ENCODE measurements at places on chromosomes 5 and 9.

DNA sequence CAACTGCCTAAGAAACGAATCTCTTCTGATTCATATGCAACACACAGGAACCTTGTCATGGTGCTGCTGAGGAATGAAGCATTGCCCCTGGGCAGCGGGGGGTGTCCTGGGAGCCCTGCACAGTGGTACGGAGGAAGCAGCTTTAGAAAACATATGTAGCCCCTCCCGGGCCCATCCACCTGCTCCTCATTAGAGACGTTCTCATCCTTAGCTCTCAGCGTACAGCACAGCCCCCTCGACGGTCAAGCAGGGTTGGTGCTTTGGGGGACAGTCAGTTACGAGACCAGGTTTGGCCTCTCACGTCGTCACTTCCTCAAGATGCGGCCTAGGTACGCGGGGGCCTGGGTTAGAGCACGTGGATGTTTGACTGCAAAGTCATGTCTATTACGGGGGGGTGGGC, 28.4 kb upstream of the LAMC3 start:
- DNase-seq: no peak

DNA sequence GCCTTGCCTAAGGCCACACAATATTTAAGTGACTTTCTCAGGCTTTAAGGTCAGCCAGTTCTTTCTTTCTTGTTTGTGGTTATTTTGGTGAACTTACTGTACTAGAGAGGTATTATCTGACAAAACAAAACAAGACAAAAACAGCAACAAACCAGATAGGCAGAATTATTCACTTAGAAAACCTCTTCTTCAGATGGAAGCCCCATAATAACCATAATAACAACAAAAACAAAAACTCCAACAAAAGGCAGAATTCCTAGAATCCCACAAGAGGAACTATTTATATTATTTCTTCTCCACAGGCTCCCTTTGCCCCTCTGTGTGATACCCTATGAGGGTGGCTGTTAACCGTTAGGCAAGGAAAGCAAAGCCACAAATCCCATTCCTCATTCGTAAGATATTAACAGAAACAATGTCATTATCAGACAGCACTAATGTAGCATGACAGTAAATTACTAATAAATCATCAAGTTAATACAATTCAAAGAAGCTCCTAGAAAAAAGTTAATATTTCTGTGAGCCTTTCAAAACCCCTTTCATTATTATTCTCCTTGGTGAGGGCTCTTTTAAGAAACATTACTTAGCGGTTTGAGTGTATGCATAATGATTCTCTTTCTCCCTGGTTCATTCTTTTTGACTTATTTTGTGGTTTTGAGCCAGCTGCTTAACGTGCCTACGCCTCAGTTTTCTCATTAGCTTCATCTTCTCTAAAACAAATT, 274.9 kb downstream of the EFNA5 start:
- DNase-seq: no peak

- no peak for DNase-seq
These were observed 220.8 kb downstream of the SNX18 start for GRCh38 chr5:54738118-54738972.

DNA sequence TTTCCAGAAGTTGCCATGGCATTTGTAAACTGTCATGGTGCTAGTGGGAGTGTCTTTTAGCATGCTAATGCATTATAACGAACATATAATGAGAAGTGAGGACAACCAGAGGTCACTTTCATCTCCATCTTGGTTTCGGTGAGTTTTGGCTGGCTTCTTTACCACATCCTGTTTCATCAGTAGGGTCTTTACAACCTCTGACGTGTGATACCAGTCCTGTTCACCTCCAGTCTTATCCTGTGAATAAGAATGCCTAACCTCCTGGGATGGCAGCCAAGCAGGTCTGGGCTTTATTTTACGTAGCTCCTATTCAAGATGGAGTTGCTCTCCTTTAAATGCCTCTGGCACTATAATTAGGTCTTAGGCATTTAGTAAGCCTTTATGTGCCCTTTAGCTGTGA, 20.4 kb upstream of the RFK start:
- no peak for DNase-seq

DNA sequence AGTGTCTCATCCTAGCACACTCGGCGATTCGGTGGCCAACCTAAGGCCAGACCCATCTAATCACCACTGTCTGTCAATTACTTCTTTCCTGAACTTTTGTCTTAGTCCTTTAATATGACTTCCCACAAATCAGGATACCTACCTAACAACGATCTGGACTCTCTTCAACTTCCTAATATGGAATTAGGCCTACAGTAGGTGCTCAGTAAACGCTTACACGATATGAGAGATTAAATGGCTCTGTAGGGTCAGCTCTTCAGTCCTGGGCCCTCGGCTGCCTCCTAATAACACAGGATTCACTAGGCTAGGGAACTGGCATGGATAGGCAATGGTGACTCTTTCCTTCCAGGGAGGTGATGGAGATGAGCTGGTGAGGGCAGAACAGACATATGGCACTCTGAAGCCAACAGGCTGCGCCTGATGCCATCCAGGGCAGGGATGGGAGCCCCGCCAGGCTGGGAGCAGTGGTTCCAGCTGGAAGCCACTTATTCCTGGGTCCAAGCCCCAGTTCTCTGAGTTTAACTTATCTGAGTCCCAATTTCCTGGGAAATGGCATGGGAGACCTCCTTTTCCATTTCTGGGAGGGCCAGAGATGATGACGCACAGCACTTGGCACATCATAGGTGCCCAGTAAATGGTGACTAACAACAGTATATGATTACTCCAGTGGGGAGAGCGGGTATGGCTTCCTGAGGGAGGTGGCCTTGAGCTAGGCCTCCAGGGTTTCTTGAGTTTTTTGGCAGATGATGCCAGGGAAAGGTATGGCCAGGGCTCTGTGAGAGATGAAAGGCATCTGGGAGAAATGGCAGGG, 7.3 kb downstream of the PDGFRB start:
- no peak for DNase-seq

GRCh38 chr5:72067682-72068470, 39.4 kb upstream of the MAP1B start:
- DNase-seq: peak; percentile 27

DNA sequence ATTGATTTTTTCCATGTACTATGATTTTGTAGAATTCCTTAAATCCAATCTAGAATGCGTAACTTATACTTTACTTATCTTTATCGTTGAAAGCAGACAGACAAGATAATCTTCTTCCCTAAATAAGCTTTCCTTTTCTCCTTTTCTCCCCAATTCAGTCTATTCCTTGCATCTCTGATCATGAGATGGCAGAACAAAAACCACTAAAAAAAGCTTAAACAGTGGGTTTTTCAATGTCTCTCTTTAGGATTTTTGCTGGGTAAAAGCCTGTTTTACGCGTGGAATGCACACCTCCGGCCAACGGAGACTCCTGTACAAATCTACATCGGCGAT, 755 bp downstream of the CDKN2B start:
- no peak for DNase-seq

DNA sequence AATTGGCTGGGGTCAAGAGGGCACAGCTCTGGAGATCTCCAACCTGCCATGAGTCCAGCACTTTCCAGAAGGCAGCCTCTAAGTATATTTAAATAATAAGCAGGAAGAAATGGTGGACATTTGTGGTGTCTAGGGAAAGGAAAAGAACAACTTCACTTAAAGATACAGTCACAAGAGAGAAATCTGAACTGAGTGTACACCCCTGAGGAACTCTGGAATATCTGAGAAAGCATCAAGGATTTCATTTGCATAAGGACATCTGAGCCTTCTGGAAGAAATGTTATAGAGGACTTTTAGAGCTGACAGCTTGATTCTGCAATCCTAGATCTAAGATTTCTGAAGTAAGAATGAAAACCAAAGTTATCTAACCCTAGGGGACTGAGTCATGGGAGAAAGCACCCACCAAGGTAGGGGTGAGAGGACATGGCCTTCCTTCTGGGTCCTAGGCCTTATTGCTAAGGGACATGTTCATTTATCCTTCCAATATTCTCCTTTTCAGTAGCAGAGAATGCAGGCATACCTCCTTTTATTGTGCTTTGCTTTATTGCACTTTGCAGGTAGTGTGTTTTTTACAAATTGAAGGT, 253.4 kb upstream of the SLC24A2 start:
- no peak for DNase-seq

GRCh38 chr9:83656032-83656680, 33.2 kb downstream of the IDNK start:
- DNase-seq: no peak

GRCh38 chr9:27065288-27065687, 43.7 kb upstream of the TEK start:
- no peak for DNase-seq

DNA sequence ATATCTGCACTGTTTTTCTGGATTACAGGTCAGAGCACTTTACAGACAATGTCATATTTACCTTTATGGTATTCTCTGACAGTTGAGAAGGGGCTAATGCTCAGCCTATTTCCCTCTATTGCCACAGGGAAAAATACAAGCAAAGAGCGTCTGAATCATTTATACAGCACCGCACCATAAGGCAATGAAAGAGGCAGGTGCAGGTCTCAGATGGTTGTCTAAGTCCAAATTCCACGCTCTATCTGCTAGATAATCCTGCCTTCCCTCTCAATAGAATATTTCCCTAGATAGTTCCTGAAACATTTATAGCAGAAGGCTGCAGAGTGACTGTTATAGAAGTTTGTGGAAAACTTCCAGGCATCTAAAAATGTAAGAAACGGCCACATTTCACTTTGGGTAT, 446.1 kb upstream of the CDH6 start:
- no peak for DNase-seq

DNA sequence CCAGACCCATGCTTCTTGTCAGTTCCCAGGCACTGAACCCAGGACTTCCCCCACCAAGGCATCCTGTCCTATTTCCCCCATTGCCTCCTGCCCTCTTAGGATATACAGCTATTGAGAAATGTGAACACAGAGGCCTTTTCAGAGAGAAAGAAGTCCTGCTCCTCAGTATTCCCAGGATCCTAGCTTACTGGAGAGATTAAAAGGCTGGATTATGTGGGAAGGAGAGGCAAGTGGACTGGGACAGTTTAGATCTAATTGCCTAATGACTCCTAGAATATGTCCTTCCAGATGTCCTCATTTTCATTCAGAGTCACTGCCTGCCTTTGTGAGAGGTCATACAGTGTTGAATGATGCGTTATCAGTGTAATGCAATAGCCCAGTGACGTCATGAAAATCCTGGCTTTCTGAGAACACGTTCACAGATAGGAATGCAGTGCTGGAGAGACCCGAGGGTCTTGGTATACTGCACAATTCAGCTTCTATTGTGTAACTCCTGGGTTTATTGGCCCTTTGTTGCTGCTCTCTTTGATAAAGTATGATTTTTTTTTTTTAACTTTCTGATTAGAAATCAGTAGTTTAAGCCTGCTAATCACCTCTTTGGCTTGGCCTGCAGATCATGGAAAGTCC, 26.2 kb downstream of the WWC1 start:
- peak; percentile 59 for DNase-seq

DNA sequence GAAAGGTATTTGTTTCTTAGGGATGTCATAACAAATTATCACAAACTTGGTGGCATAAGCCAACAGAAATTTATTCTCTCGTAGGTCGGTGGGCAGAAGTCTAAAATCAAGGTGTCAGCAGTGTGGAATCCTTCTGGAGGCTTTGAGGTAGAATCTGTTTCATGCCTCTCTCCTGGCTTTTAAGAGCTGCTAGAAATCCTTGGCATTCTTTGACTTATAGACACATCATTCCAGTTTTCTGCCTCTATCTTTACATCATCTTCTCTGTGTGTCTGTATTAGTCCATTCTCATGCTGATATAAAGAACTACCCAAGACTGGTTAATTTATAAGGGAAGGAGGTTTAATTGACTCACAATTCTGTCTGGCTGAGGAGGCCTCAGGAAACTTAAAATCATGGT, 488.1 kb upstream of the PAPPA start:
- no peak for DNase-seq

- DNase-seq: no peak
These were observed 12.2 kb upstream of the ELL2 start for GRCh38 chr5:95973793-95974325.

- DNase-seq: no peak
These were observed 2112.9 kb upstream of the WWC1 start for GRCh38 chr5:166178411-166179080.

GRCh38 chr5:74556631-74557595, 83.6 kb downstream of the ENC1 start:
- DNase-seq: no peak

GRCh38 chr9:21728781-21729180, 73.7 kb upstream of the MTAP start:
- no peak for DNase-seq

- no peak for DNase-seq
These were observed 112.0 kb downstream of the ADAMTS19 start for GRCh38 chr5:129572060-129572459.

- no peak for DNase-seq
These were observed 7.1 kb downstream of the LRRC26 start for GRCh38 chr9:137162505-137163364.

DNA sequence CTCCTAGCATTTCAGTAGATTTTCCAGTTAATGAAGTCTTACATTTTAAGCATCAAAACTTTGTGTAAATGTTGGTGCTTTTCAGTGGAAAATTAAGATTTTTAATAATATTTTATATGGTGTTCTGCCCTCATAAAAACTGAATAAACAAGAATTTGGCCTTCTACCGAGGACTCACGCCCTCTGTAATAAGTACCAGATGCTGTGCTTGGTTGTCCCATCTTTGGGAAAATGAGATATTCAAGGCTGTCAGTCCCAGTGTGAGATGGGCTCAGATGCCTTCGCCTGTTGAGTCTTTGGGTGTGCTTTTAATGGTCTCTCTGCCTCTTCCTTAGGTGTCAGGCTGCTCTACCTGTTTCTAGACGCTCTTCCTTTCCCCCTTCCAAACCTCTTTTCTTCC, 28.7 kb downstream of the GALNT12 start:
- DNase-seq: no peak

DNA sequence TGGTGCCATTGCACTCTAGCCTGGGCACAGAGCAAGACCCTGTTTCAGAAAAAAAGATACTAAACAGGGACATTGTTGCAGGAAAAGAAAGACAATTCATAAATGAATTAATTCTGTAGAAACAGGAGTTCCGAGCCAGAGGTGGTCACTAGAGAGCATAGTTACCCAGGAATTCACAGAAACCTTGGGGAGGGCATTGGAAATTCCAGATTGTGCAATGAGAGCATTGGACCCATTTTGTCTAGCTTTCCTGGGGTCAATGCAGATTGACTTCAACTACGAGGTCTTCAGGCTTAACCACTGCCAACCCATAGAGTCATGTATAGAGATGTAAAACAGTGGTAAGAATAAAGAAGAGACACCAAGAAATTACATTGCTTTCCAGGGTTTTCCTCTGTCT, 63.1 kb downstream of the ABHD17B start:
- no peak for DNase-seq

DNA sequence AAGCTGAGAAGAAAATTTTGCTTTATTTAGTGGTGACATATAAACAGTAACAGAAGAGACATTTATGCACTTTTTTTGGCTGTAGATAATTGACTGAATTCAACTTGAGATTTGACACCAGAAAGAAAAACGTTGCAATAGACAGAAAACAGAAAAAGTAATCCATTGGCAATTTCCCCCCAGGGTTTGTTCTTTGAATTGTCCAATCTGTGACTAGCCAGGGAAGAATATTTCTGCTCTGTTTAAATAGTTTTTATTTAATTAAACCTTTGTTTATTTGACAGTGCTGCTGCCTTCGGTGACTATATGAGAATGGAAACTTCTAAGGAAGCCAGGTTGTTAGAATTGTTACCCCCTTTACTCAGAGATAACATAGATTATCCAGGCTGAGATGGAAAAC, 210.6 kb downstream of the DEPDC1B start:
- no peak for DNase-seq
